Activated T-helper 2 cell treated with anti-CD3 and anti-CD28 coated beads, Interferon-gamma antibody, Interleukin-2, Interleukin-4, amounts not matched to agents 10 μg/mL and 5 μg/mL and 100 μg/mL, durations not matched to agents 14 hours and 24 hours and 36 hours (primary cell): ENCODE measurements at places on chromosomes 12 and 14.

DNA sequence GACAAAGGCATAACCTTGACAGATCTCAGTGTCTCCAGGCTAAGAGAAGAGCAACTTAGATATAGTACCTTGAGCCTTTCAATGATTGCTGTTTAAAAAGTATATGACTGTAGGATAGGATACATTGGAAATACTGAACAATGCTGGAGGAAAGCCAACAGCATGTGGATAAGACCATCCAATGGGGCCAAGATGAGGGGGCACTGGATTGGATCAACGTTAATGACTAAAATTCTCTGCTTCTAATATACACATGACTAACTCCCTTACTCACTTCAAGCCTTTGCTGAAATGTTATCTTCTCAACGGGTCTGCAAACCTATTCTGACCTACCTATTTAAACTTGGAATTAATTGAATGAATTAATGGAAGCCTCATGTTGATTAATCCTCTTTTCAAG, 354.9 kb downstream of the RAD51B start:
- DNase-seq: no peak
- H3K27me3 ChIP-seq: no peaks in the 10 kb centered on the region
- no peak overlapping the region for H3K4me3 ChIP-seq
- peaks cover 3% of the 10 kb centered on the region for H3K4me1 ChIP-seq
- H3K27ac ChIP-seq: no peak overlapping the region

DNA sequence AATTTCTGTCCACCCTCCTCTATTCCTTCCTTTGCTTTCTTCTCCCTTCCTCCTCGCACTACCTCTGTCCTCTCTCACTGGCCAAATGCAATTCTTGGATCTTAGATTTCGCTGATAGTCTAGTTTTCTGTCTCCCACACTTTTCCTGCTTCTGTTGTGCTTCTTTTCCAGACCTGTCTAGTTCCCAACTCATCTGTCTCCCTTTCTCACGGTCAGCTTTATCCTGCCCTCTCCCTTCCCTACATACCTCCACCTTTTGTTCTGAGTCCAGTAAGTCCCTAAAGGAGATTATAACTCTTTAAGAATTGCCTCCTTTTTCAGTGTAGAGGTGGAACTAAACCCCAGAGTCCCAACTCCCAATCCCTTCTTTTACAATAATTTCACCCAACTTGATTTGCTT, 880 bp upstream of the MMP14 start:
- DNase-seq: no peak
- H3K27me3 ChIP-seq: peaks cover 21% of the 10 kb centered on the region
- no peak overlapping the region for H3K4me3 ChIP-seq
- peaks cover 13% of the 10 kb centered on the region for H3K4me1 ChIP-seq
- peaks cover 55% of the 10 kb centered on the region for H3K36me3 ChIP-seq

DNA sequence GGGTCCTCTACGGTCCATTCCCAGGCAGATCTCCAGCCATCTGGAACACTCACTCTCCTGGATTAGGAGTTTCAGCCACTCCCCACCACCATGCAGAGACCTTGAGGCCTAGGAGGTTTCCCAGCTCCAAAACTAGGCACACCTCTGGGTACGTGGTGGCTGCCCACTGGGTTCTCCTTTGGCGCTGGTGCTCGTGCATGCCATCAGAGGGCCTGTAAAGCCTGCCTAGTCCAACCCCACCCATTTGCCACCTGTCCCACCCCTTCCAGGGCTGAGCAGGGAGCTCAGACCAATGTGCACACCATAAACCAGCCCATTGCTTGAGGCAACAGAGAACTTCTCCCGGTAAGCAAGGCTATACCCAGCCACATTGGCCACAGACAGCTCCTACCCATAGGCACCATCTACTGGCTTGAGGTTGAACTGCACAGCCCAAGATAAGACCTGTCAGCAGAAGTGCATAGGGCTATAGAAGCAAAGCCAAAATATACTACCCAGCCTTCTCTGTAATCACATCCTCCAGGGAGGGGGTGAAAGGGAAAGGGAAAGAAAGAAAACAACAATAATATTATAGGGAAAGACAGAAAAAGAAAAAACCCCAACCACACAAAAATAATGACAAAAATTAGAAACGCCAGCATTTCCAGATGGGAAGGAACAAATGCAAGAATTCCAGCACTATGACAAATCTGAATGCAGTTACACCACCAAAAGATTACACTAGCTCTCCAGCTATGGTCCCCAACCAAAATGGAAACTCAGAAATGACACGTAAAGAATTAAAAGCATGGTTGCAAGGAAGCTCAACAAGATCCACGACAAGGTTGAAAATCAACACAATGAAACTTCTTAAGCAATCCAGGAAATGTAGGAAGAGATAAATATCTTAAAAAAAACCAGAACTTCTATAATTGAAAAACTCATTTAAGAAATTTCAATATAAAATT, 111.9 kb upstream of the CCDC175 start:
- DNase-seq: peak; percentile 10
- peaks cover 5% of the 10 kb centered on the region for H3K27me3 ChIP-seq
- H3K36me3 ChIP-seq: no peaks in the 10 kb centered on the region
- H3K4me1 ChIP-seq: no peaks in the 10 kb centered on the region
- no peak overlapping the region for H3K4me3 ChIP-seq
- no peak overlapping the region for H3K27ac ChIP-seq

- no peaks in the 10 kb centered on the region for H3K36me3 ChIP-seq
- no peak for DNase-seq
- H3K4me1 ChIP-seq: no peaks in the 10 kb centered on the region
- H3K27ac ChIP-seq: no peak overlapping the region
Observed at GRCh38 chr12:84508851-84509260, 403.7 kb downstream of the SLC6A15 start.

DNA sequence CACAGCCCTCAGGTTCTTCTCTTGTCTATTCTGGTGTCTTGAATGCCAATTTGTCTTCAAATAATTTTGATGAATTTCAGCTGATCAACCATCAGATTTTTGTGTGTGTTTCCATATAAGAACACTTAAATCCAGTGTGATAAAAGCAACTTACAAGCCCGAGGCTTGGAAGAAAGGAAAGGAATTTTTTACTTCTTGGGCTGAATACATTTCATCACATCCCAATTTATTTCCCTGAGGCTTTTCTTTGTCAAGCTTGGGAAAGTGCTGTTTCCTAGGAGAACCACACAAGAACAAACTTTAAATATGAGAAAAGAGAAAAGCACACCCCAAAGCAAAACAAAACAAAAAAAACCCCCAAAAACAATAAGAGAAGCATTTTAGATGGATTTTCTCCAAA, 26.6 kb downstream of the GPRC5D start:
- no peaks in the 10 kb centered on the region for H3K4me1 ChIP-seq
- H3K4me3 ChIP-seq: no peak overlapping the region
- H3K27ac ChIP-seq: no peak overlapping the region

DNA sequence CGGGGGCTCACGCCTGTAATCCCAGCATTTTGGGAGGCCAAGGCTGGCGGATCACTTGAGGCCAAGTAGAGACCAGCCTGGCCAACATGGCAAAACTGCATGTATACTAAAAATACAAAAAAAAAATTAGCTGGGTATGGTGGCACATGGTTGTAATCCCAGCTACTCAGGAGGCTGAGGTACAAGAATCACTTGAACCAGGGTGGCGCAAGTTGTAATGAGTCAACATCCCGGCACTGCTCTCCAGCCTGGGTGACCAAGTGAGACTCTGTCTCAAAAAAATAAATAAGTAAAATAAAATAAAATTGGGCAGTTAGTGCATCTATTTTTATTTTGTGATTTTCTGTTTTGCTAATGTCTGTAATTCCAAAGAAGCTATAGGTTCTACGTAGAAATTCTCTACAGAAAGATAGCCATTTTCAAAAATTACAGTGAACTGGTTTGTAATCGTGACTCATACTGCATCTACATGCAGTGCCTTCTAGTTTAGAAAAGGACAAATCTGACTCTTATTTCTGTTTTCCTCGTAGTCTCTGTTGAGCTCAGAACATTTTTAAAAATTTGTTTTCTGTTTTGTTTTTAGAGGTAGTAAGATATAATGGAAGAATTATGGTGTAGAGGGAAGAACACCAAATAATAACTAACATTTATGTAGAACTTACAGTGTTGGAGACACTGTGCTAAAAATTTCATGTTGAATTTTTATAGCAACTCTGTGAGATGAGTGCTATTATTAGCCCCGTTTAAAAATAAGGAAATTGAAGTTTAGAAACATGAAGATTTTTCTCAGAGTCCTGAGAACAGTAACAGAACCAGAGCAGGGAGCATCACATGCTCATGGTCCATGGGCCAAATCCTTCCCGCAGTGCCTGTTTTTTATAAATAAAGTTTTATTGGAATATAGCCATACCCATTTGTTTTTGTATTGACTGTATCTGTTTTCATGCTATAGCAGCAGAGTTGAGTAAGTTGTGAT, 201.2 kb downstream of the SYNE2 start:
- no peak overlapping the region for H3K4me3 ChIP-seq
- H3K36me3 ChIP-seq: peaks cover 17% of the 10 kb centered on the region
- no peaks in the 10 kb centered on the region for H3K4me1 ChIP-seq
- H3K27me3 ChIP-seq: no peaks in the 10 kb centered on the region
- DNase-seq: no peak
- no peak overlapping the region for H3K27ac ChIP-seq

GRCh38 chr12:85531341-85531740, 251.3 kb downstream of the ALX1 start:
- peaks cover 3% of the 10 kb centered on the region for H3K4me1 ChIP-seq
- H3K4me3 ChIP-seq: no peak overlapping the region
- DNase-seq: no peak
- no peak overlapping the region for H3K27ac ChIP-seq
- H3K27me3 ChIP-seq: no peaks in the 10 kb centered on the region

DNA sequence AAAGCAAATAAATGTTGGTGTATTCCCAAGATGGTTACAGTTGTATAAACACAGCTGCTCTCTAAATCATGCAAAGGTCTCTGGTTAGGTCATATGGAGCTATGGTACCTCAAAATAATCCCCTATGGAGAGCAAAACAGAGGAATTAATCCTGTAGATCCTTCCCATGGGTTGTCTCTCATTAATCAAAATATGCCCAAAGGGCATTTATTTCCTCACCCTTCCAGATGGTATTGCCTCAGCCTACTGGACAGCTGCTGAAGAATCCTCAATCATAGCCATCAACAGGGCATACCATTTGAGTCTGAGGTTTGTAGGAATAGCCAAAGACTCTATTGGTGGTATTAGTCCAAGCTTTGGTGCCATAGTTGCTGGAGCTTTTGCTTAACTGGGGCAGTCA, 360.9 kb downstream of the RPL10L start:
- no peak overlapping the region for H3K27ac ChIP-seq
- H3K4me1 ChIP-seq: no peaks in the 10 kb centered on the region
- no peak overlapping the region for H3K4me3 ChIP-seq
- no peaks in the 10 kb centered on the region for H3K36me3 ChIP-seq
- H3K27me3 ChIP-seq: no peaks in the 10 kb centered on the region

GRCh38 chr14:30194741-30195148, 267.1 kb upstream of the PRKD1 start:
- H3K4me3 ChIP-seq: no peak overlapping the region
- no peaks in the 10 kb centered on the region for H3K36me3 ChIP-seq
- DNase-seq: no peak

- no peak for DNase-seq
- H3K36me3 ChIP-seq: no peaks in the 10 kb centered on the region
- H3K4me3 ChIP-seq: peak overlapping the region; percentile 37
- peaks cover 16% of the 10 kb centered on the region for H3K4me1 ChIP-seq
- peak overlapping the region; percentile 73 for H3K27ac ChIP-seq
Observed at GRCh38 chr12:49232940-49233841, 31.7 kb upstream of the TUBA1C start.

- no peak overlapping the region for H3K4me3 ChIP-seq
- H3K27me3 ChIP-seq: peaks cover 20% of the 10 kb centered on the region
- no peaks in the 10 kb centered on the region for H3K36me3 ChIP-seq
- no peak overlapping the region for H3K27ac ChIP-seq
Observed at GRCh38 chr12:103657331-103657730, 70.3 kb downstream of the STAB2 start.

DNA sequence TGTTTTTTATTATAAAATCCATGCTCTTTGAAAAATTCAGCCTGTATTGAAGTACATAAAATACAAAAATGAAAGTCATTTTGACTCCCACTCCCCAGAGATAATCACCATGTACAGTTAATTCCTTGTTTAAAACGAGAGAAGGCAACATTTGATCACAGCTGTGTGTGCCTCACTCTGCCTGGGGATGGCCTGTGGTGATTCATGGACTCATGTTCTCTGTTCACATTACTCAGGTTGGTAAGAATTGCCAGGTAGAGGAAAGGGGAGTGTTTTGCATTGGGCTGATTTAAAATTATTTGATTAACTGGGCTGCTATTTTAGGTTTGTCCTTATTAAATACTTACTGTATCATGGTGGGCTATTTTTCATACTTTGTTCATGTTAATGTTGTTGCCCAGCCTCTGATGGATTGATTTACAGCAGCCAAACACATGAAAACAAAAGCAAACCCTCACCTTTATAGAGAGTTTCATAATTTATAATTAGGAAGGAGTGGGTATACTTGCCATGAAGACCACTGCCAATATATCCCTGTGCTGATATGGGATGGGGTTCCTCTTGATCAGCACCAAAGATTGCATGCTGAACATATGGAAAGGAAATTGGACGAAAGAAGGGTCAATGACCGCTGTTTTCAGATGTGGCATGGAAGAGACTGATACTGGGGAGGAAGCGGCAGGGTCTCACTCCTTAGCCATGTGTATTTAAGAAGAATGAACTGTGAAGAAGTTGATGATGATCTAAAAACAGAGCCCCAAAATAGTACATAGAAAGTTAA, 3.0 kb downstream of the ZBTB1 start:
- H3K27me3 ChIP-seq: no peaks in the 10 kb centered on the region
- peak overlapping the region; percentile 97 for H3K27ac ChIP-seq
- peaks cover 55% of the 10 kb centered on the region for H3K4me1 ChIP-seq
- H3K36me3 ChIP-seq: peaks cover 45% of the 10 kb centered on the region

- H3K36me3 ChIP-seq: peaks cover 51% of the 10 kb centered on the region
- no peak overlapping the region for H3K27ac ChIP-seq
- no peaks in the 10 kb centered on the region for H3K4me1 ChIP-seq
Observed at GRCh38 chr12:111904446-111904975, 62.5 kb downstream of the MAPKAPK5 start.

DNA sequence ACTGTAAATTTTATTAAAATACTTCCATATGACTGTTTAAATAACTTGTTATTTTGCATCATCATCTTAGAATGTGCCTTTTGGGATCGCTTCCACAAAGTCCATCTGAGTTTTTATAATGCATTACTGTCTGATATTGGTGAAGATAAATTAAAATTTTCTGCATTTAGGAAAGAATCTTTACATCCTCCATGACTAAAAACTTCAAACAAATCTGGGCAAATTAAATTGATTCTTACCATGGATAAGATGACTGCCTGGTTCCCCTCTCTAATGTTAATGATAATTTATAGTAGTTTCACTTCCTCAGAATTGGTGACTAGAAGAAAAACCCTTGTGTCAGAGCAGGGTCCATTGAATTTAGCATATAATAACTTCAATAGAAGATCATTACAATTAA, 94.7 kb upstream of the SLC38A4 start:
- no peaks in the 10 kb centered on the region for H3K4me1 ChIP-seq
- H3K4me3 ChIP-seq: no peak overlapping the region
- H3K27me3 ChIP-seq: peaks cover 3% of the 10 kb centered on the region
- H3K27ac ChIP-seq: no peak overlapping the region
